ENCODE measurements at places on chromosomes 1 and 21.
A peak's percentile ranks its signal among the peaks of the same experiment; 100 is the strongest.

DNA sequence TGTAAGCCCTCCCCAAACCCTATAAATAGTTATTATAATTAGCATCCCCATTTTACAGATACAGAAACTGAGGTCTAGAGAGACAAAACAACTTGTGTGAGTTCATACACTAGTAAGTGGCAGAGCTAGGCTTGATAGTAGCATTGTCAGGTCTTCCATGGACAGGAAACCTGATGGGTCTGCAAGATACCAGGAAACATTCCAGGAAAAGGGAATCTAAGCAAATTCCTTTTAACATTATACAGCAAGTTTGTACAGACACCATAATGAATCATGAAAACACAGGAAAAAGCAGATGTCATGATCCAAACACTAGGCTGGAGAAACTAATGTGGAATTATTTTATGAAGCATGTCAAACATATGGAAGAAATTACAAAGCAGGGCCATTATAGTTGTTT lies 89.1 kb upstream of the KCNK2 start:
- no peak for DNase-seq

GRCh38 chr1:159756397-159756796 lies 24.4 kb upstream of the DUSP23 start:
- no peak for DNase-seq

DNA sequence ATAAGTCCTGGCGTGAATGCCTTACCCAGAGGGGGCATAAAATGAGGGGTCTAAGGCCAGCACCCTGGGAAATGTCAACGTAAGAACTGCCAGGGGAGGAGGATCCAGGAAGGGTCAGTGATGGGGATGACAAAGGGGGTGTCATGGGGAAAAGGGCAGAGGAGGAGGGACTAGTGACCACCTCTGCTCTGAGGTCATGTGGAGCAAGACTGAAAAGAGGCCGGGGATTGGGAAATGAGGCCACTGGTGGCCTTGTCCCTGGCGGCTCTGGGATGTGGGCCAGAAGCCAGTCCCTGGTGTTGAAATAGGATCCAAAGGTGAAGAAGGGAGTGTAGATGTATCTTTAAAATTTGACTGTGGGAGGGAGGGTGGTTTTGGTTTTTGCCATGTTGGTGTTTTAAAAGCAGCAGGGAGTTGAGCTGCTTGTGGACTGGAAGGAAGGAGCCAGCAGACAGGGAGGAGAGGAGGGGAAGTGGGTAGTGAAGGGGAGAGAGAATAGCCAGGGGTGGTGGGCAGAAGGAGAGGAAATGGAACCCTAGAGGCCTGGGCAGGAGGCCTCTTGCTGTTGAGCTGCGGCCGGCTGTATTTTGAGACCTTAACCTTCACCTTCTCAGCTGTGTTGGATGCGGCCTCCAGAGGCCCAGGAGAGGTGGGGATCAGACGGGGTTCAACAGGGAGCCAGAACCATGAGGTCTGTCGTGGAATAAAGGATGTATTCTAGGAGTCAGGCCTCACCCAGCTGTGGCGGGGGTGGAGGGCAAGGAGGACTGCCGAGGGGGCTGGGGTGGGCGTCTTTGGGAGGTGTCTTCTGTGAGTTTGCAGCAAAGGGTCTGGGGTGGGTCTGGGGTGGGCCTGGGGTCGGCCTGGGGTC lies 92.5 kb downstream of the DHRS3 start:
- no peak for DNase-seq

GRCh38 chr1:59994302-59995198 lies 68.0 kb upstream of the CYP2J2 start:
- peak; percentile 98 for DNase-seq

GRCh38 chr1:17118706-17119075 lies 560 bp downstream of the PADI2 start:
- no peak for DNase-seq

DNA sequence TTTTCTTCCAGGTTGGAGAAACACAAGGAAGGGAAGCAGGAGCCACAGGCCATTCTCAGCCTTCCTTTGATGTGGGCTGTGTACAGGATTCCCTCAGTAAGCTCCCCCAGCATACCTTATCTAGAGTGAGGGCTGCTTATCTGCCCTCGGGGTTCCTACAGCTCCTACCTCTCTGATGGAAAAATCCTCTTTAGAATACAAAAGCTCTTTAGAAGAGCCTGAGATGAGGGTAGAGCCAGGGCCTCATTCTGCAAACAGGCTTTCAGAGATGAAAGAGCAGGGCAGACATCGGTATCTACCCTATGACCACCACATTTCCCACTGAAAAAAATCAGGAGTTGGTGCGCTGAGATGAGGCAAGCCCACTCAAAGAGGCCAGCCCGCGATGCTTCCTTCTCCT lies 85.1 kb downstream of the PLPP3 start:
- DNase-seq: no peak

GRCh38 chr1:44256762-44257554 lies 43.7 kb downstream of the DMAP1 start:
- no peak for DNase-seq

GRCh38 chr21:44461464-44462001 lies 6.2 kb downstream of the LRRC3 start:
- DNase-seq: no peak

DNA sequence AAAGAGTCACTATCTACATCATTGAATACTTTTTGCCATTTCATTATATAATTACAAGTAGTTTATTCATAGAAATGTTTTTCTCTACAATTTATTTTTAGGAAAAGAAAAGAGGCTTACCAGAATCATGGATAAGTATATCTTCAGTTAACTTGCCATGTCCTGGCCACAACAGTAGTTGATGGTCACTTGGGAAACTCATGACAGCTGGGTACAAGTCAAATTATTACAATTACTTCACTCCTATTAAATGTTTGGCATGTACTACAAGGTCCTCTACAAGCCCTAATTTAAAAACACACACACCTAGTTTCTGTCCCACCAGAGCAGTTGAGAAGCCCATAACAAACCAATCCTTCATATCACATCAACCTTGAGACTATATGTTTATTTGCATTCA lies 29.4 kb downstream of the PALMD start:
- DNase-seq: no peak

DNA sequence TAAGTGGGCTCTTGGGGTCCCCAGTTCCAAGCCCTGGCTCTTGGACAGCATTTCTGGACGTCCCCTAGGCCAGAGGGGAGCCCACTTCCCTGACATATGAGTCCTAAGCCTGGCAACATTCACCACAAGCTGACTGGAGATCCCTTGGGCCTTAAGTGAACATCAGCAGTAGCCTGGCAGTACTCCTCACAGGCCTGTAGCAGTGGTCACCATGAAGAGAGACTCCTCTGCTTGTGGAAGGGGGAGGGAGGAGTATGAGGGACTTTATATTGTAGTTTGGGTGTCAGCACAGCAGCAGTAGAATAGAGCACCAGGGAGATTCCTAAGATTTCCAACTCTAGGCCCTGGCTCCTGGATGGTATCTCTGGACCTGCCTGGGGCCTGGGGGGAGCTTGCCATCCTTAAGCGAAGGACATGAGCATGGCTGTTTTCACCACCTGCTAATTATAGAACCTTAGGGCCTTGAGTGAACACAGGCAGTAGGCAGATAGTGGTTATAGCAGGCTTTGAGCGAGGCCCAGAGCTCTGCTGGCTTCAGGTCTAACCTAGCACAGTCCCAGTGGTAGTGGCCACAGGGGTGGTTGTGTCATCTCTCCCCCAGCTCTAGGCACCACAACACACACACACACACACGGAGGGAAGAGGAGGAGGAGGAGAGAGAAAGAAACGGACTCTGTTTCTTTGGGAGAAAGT lies 71.4 kb upstream of the APOBEC4 start:
- DNase-seq: no peak

- DNase-seq: no peak
Observed at GRCh38 chr1:208238710-208239472, 5.3 kb downstream of the PLXNA2 start.

- no peak for DNase-seq
Observed at GRCh38 chr21:17467829-17468228, 45.0 kb upstream of the CXADR start.

DNA sequence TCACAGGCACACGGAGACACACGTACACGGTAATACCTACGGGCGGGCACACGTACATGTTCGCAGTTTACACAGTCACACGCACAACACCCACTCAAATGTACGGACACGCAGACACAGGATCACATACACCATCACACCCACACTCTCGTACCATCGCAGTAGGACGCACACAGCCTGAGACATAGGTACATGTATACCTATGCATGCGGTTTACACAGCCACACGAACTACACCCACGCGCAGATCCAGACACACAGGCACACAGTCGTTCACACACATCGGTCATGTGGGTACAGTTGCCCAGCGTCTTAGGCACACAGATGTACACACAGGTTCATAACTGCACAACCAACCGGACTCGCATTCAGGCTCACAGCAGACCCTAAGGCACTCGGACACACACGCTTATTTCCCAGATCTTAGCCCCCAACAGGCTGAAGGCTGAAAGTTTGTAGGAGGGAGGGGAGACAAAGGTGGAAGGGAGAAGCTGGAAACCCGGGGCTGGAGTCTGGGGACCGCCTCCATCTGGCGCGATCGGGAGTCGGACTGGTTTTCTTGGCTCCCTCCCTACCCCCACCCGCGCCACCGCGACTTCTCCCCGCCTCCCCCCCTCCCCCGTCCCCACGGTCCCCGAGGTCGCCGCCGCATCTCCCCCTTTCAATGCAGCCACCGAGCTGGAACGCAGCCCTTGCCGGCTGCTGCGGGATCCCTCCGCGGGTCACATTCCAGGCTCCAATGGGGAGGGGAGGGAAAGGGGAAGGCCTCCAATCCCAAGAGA lies 51.9 kb upstream of the SYNC start:
- no peak for DNase-seq

GRCh38 chr1:72100771-72101170 lies 181.6 kb downstream of the NEGR1 start:
- DNase-seq: no peak

DNA sequence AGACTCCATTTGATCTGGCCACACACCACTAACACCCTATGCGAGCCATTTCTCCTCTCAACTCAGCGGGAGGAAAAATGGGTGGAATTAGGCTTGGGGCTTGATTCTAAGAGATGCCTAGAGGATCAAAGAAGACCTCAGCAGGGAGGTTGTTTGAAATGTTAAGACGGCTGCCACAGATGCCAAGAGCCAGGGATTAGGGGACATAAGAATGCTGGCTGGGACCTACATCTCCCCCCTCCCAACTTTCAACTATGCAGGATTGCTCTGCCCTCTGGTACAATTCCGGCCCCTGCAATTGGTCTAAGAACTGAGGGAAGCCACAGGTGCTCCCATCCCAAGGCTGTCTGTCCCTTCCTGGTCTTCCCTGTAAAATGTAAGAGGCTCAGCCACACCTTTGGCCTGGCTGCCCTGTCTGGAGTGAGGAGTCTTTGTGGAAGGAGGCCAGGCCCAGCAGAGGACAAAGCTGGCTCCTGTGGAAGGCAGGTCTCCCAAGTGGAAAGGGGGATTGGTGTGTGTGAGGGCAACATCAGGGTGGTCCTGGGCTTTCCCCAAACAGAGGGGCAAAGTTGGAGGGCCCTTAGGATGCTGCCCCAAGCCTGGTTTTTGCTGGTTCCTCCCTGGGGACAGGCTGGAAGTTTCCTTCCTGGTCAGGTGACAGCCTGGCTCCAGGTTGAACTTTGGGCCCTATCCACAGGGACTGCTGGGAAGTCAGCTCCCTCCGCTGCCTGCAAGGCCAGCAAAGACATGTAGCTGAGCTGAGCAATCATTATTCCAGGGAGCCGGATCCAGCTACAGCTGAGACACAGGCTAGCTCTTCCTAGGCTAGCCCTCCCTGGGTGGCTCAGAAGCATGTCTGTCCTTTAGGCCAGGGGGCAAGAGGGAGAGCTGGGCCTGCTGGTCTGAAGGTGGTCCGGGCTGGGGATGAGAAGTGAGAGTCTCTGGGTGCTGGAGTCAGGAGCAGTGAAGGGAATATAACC lies 34.5 kb upstream of the SYNC start:
- DNase-seq: no peak

Measured in astrocyte of the cerebellum (primary cell).